ENCODE measurements at places on chromosomes 11 and 22.

GRCh38 chr11:2575591-2576051, 124.2 kb downstream of the KCNQ1OT1 start:
- no peak for DNase-seq

DNA sequence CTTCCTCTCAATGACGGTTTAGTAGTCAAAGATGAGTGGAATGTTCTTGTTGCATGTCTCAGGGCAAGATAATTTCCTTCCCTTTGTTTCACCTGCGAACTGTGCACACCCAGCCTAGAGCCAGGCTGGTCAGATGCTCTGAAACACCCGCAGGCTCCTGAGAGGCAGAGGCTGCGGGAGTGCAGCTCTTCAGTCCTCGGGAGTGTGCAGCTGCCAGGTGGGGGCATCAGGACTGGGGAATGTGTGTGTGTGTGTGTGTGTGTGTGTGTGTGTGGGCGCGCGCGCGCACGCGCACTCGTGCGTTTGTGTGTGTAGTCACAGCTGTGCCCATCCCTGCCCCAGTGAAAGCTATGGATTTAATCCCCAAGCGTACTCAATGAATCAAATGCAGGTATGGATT, 136.2 kb upstream of the NTM start:
- DNase-seq, result no peak

GRCh38 chr11:118226781-118227180, 2.0 kb upstream of the JAML start:
- DNase-seq, result peak; percentile 46

DNA sequence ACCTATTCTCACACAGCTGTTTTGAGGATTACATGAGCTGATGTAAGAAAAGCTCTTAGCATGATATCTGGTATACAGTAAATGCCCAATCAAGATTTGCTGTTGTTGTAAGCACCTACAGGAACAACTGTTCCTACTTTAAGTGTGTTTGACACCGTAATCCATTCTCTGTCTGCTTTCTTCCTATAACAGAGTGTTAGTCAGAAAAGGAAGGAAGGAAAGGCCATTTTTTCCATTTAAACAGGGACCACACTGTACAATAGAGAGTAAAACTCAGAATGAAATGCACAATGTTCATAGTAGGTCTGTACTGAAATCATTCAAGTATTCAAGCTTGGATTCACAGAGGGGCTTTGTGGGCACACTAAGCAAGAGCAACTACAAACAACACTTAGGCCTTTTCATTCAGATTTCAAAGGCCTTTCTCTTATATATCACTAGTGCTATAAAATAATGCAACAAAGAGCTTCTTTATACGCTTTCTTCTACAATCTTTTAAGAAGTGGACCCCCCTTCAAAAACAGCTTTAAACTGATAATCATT, 21.5 kb downstream of the MTCH2 start:
- DNase-seq, result no peak

GRCh38 chr22:30326255-30326705, 461 bp downstream of the TBC1D10A start:
- DNase-seq, result peak; percentile 27

DNA sequence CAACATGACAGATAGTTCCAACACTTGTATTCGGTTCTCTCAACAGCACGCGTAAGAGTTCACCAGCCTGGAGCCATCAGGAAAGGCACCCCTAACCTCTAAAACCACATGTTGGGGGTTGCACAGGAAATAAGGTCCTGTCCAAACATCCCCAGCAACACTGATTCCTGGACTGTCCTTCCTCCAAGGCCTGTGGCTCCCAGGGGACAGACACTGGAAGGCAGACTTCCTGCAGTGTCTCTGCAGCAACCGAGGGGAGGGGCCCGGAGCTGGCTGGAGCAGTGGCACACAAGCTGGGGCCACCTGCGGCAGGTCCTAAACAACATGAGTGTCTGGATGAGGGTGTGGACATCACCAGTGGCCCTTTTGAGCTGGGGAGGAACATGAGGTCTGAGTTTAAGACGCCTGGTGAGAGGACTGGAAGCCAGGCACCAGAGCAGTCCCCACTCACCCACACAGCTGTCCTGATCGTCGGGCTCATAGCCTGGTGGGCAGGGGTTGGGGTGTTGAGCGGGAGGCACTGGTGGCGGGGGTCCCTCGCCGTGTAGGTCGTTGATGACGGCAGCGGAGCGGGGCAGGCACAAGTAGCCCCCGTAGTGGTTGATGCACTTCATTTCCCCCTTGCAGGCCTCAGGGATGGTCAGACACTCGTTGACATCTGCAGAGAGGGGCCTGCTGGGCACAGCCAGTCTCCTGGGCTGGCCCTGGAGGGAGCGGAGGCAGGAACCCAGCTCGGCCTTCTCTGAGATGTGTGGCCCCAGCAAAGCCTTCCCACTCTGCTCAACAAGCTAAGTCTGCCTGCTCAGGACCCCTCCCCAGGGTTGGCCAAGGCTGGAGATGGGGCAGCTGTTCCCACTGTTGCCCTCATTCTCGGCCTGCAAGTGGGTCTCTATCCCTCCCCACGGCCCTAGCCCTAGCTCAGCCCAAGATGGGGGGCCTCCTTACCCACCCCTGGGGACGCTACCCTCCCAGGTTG, 1.6 kb downstream of the EFEMP2 start:
- DNase-seq, result no peak

GRCh38 chr11:123487157-123487744, 57.2 kb downstream of the GRAMD1B start:
- no peak for DNase-seq

DNA sequence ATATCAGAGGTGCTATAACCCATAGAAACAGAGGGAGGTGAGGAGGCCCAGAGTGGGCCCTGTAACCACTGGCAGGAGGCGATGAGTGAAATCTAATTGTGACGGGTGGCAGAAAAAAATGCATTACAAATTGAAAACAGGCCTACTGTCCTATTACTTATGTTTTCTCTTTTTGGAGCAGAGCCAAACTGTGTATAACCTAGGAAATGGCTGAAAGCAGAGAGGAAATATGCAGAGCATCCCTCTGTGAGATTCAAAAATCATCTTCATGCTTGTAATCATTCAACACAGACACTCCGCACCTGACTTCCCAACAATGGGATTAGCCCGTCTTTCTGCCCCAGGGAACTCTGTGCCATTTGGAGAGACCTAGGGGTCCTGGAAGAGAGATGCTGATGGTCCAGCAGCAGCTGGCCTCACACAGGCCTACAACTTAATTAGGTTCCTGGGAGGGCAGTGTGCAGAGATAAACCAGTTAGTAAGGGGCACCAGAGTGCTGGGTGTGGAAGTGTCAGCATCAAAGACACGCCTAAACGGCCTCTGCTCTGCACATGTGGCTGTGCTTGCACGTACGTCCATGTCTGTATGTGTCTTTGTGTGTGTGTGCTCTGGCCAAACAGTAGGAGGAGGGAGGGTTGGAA, 41.8 kb downstream of the MAP6 start:
- no peak for DNase-seq

- no peak for DNase-seq
These were observed 4.4 kb downstream of the PGGHG start for GRCh38 chr11:293271-293851.

DNA sequence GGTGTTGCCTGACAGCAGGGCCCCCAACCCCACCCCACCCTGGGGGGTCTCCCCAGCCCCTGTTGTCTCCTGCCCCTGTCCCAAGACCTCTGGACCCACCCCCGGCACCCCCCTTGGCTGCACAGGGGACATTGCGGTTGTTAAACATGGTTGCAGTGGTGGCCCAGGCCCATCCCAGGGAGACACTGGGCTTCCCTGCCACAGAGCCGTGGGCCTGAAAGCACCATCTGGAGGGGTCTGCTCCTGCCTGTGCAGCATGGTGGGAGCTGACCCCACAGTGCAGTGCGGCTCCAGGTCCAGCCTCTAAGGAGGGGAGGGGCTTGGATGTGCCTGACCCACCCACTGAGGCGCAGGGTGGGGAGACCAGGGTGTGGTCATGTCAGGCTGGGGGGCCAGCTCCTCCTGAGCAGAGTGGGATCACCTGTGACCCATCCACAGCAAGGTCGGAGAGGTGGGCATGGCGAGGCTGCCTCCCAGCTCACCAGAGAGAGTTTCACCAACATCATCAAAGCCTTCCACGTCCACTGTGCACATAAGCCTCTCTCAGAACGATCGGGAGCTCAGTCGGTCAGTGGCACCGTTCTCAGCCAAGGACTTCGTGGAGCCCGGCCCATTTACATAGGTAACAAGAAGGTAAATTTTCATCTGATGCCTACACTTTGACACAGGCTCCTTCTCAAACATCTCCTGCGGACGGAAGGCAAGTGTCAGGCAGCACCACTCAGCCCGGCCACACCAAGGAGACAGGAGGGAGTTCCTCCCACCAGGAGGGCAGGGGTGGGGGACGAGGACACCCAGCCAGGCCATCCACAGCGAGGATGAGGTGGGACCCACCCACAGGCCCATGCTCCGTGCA, 201.1 kb downstream of the BRD1 start:
- no peak for DNase-seq

GRCh38 chr11:129785383-129786111, 30.1 kb upstream of the TMEM45B start:
- DNase-seq, result no peak

DNA sequence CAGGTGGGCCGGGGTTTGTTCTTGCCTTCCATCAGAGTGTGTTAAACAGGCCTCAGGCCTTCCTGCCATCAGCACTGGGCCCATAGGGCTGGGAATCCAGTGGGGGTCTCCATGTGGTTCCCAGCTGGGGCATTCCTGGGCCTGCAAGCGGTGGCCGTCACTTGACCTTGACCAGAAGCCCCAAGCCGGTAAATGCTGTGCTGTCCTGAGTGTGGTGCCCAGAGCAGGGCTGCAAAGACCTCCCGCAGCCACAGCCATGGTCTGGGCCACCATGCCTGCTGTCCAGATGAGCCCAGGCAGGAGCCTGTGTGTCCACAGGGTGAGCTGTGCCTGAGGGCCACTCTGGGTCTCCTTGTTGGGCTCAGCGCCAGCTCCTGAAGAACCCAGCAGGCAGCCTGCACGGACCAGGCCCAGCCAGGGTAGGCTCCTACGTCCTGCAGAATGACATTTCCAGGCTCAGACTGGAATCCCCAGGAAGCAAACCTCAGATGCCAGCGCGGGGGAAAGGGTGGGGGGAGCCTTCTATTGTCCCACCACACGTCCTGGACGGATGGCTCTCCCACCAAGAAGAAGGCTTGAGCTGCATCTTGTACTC, 117.3 kb downstream of the KCNQ1OT1 start:
- no peak for DNase-seq

DNA sequence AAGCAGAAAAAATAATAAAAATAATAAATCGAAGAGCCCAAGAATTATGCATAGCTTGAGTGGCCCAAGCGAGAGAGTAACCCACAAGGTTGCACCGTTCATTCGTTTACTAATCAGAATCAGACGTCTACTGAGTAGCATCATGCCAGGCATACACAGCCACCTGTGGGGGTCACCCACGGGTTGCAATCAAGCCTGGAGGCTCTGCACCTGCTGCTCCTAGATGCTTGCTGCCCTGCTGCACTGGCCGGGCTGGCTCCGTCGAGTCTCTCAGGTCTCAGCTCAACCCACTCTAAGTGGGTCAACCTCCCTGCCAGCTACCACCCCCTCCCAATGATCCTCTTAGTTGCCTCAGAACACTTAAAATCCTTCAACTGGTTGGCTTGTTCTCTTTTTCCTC, 2.0 kb upstream of the TESMIN start:
- DNase-seq, result no peak

- DNase-seq, result no peak
These were observed 19.5 kb downstream of the RPL27A start for GRCh38 chr11:8701891-8702597.
